ENCODE measurements at places on chromosomes 7 and 10.

- no peak for DNase-seq
Observed at GRCh38 chr10:48768926-48769325, 84.3 kb downstream of the WDFY4 start.

DNA sequence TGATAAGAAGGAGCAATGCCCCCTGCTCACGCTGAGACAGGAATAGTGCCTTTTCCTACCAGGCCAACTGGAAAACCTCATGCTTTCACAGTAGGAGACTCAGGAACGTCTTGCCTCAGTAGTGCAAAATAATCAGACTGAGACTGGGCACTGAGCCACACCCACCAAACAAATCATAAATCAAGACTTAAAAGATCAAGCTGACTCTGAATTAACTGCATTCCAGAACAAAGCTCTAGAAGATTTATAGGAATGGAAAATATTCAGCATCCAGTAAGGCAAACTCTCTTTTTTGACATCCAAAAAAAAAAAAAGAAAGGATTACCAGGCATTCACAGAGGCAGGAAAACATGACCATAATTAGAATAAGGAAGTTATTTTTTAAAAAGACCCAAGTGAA lies 30.5 kb upstream of the SLC18A3 start:
- DNase-seq = peak; percentile 37

DNA sequence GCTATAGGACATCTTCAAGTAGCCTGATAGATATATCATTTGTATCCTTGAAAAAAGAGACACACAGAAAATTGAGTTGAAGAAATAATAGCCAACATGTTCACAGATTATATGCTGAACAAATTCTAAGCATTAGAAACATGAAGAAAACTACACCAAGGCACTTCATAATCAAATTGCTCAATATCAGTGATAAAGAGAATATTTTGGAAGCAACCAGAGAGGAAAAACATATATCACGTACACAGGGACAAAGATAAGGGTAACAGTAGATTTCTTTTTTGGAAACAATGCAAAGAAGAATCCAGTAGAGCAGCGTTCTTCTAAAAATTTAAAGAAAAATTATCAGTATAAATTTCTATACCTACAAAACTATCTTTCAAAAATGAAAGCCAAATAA lies 6.0 kb upstream of the FRMD4A start:
- no peak for DNase-seq

DNA sequence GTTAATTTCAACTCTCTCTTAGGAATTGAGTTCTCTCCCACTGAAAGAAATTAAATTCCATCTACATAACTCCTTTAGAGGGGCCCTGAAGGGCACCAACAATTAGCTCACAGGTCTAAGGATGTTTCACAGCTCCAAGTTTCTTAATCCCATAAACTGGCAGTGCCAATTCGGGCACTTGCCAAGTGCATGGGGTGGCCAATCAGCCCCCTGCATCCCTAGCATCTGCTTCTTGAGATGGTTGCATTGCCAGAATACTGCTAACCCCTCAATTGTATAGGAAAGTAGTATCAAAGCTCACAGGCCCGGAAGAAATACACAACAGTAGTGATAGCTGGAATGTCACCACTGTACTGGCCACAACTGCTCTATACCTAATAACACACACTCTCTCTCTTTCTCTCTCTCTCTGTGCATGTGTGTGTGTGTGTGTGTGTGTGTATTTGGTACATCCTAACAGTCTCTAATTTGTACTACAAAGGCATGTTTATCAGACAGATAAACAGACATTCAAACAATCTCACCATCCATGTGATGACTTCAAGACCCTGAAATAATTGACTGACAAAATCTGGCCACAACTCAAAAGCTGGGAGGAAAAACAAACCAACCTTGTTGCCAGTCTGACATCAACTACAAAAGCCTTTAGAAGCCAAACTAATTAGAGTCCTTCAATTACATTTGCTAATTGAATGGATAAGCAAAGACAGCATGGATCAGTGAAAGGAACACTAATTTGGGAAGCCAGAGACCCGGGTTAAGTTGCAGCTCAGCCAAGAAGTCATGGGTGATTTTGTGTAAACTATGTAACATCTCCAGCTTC lies 27.8 kb downstream of the HIBADH start:
- no peak for DNase-seq

GRCh38 chr10:91590904-91591796 lies 41.7 kb downstream of the PPP1R3C start:
- DNase-seq = peak; percentile 73

DNA sequence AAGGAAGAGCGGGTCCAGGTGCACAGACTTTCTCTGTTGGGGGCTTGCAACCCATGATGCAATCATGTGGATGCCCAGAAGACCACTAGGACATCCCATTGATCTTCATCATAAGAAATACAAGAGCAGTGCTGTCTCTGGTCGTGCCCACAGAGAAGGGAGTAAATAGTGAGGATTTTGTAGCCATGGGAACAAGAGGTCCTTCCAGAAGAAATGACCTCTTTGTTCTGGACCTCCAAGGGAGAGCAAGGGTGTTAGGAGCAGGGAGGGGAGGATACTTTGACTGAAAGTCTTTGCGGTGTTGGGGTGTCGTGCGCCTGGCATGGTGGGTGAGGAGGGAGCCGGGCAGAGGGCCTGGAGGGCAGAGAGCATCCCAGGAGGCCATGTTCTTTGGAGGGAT lies 55.0 kb upstream of the EN2 start:
- no peak for DNase-seq
